NCI-H1417 treated with DMSO at 0.1 percent for 48 hours (cell line): ENCODE measurements at places on chromosomes 13 and 19.

DNA sequence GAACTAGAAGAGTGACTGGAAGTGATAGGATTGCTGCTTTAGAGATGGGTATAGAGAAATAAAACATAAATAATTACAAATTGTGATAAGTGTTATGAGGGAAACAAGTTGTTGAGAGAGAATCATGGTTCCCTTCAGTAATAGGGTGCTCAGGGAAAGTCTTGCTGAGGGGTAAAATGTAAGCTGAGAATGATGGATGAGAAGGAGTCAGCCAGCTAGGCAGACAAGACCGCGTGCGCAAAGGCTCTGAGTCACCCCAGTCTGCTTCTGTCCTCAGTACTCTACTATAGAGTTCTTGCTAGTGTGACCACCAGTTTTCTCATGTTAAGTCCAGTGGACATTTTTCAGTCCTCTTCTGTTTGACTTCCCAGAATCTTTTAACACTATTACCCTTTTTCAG is 39.5 kb downstream of the PCCA start:
- DNase-seq, result no peak

- DNase-seq, result no peak
Observed at GRCh38 chr19:45151320-45151719, 9.5 kb downstream of the NKPD1 start.

GRCh38 chr13:47148543-47148942 is 251.7 kb upstream of the HTR2A start:
- no peak for DNase-seq

DNA sequence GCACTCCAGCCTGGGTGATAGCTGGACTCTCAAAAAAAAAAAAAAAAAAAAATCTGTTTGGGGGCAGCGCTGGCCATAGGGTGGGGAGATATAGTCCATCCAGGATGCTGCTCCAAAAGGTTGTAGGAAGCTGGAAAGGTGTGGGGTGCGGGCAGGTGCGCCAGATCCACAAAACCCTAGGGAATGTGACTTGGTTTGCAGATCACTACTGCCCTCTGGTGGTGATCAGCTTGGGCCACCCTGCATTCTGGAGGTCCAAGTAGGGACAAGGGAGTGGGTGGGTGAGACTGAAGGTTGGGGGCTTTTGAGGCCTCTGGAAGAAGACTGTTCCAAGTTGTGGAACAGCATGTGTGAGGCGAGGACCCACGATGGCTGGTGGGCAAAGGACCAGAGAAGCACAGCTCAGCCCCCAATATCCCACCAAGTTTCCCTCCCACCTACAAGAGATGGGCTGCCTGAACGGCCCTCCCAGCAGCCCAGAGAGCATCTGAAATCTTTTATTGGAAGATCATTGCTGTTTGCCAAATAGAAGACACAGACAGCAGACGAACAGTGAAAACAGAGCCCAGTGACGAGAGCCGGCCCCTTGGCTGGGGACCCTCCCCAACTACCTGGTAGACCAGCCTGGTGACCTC is 10.4 kb upstream of the TYK2 start:
- DNase-seq, result no peak

DNA sequence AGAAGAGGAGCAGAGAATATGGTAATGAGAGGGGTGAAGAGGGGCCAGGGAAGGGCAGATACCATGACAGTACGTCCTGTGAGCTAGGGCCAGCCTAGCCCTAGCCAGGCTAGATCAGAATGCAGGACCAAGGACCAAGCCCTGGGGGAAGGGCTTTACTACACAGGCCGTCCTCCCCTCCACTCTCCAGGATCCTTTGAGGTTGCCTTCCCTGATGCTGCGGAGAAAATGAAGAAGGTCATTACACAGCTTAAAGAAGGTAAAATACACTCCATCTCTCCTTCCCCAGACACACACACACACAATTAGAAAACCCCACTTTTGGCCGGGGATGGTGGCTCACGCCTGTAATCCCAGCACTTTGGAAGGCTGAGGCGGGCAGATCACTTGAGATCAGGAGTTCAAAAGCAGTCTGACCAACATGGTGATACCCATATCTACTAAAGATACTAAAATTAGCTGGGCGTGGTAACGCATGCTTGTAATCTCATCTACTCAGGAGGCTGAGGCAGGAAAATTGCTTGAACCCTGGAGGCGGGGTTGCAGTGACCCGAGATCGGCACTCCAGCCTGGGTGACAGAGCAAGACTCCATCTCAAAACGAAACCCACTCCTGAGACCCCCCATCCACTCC is 8.5 kb downstream of the SPACA6 start:
- no peak for DNase-seq

- no peak for DNase-seq
Observed at GRCh38 chr13:74251778-74252519, 117.7 kb upstream of the KLF12 start.

GRCh38 chr13:80881495-80881894 is 540.6 kb upstream of the SPRY2 start:
- DNase-seq, result no peak

DNA sequence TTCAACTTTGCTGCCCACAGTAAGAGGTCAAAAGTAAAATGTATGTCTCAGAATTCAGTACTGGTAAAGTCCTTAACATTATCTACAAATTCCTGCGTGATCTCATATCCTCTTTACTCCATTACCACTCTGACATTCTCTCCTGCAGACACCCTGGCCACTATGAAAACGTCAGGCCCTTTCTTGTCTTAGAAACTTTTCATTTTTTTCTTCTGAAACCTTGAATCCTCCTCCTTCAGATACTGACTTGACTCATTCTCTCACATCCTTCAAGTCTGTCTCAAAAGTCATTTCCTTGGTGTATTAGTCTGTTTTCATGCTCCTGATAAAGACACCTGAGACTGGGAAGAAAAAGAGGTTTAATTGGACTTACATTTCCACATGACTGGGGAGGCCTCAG is 262.3 kb downstream of the POU4F1 start:
- DNase-seq, result no peak

DNA sequence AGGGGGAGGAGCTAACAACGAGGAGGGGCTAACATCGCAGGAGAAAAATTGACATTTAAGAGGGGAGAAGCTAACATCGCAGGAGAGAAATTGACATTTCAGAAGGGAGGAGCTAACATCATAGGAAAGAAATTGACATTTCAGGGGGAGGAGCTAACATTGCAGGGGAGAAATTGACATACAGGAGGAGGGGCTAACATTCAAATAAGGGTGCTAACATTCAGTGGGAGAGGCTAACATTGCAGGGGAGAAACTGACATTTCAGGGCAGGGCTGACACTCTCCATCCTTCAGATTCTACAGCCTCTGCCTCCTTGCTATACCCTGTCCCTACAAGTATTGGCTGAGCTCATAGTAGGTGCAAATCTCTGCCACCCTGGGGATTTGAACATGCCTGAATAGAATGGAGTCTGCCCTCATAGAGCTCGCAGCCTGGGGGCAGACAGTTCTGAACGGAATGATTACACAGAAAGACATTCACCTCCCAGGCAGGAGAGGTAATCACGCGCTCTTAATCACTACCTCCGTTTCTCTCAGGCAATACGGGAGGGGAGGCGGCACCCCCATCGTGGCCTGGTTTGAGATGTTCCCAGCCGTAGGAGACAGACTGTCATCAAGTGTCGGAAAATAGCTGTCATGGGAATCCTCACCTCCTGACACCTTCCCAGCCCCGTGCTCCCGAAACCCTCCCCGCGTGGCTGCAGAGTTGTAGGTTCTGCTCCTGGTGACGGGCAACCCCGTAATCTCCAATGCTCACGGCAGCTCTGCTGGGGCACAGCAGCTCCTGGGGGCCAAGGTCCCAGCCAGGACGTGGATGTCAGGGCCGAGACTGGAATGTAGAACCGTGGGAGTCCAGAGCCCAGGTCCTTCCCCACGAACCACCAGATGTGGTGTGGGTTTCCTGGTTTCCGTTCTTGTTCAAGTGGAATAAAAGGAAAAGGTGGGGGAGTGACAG is 9.5 kb downstream of the GPR32 start:
- no peak for DNase-seq

- DNase-seq, result no peak
Observed at GRCh38 chr13:95948656-95949055, 104.5 kb downstream of the UGGT2 start.

DNA sequence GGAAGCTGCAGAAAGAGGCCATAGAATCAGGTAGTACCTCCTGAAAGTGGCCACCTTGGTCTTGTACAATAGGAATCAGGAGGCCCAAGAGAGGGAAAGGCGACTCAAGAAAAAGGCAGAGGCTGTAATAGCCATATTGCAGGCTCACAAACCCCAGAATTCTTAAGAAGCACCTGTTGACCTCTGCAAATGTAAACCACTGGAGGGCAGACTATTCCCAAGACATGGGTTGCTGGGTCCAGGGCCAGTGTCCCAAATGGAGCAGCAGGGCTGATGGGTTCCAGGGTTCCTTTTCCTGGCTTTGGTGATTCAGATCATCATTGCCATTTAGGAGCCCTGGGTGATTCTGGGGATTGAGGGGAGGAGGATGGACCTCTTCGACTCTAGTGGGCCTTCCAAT is 167.6 kb downstream of the B3GLCT start:
- DNase-seq, result no peak

DNA sequence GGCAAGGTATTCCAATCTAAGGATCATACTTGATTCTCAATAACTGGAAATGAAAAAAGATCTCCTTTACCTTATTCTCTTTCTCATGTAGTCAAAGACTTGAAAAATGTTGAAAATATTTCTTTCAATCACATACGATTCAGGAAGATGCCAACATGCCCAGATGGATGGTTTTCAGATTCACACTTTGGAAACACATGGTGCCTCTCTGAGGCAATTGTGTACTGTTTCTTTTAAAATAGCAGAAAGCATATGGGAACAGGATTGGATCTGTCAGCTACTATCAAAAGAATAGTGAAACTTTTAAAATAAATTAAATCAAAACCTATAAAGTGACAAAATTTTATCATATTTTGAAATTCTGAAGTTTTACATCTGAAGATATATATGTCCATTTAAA is 222.4 kb downstream of the SPRY2 start:
- no peak for DNase-seq

DNA sequence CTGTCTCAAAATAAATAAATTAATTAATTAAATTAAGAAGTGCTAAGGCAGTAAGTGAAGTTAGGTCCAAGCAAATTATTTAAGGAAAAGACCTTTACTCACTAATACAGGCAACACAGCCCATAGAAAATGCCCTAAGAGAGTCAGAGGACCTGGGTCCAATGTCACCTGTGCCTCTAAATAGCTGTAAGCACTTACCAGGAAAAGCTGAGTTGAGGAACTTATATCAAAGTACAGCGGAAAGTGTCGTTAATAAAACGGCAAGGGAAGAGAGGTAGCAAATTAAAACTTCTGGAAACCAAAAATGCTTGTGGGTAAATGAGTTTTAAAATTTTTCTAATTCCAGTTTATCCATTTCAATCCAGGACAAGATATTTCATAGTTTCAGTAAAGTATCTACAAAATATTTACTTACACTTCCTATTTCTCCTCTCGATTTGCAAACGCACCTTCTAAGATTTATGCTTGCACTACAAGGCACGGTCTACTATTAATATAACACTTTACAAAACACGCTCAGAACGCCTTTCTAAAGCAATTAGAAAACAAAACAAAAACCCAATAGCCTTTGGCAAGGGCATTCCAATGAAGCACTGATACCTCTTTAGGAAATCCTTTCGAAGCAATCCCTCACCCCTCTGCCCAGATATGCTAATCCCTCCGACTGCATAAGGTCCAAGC is 963 bp downstream of the VPS36 start:
- DNase-seq, result no peak

GRCh38 chr19:10653482-10653731 is 739 bp upstream of the ILF3 start:
- no peak for DNase-seq

DNA sequence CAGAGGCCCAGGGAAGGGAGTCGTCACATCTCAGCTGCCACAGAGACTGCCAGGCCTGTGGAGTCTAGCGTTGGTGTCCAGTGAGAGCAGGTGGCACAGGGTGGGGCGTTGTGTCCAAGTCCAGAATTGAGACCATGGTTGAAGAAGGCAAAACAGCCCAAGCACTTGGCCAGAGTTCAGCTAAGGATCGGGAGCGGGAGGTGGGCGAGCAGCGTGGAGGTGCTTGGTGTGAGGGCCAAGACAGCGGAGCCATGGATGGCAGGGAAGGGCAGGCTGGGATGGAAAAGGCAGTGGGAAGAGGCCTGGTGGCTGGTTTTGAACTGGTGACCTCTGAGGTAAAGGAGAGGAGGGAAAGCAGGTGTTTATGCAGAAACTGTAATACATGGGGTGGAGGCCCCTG is 8.0 kb downstream of the IGFLR1 start:
- no peak for DNase-seq

DNA sequence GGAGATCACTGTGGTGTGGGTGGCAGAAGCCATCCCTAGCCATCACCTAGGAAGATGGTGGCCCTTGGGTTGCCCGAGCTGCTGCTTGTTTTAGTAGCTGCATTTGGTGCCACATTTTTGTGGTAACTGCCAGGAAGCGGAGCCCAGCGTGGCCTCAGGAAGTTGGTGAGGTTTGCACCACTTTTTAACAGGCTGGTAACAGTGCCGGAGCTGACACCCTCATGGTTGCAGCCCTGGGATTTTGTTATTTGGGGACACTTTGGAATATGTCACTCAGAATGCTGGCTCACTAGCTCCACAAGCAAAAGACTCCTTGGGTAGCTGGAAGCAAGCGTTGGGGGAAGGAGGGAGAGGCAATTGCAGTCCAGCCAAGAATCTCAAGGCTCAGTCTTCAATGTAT is 22.1 kb downstream of the ACTN4 start:
- DNase-seq, result no peak

GRCh38 chr13:33994198-33994597 is 176.2 kb downstream of the RFC3 start:
- DNase-seq, result no peak

DNA sequence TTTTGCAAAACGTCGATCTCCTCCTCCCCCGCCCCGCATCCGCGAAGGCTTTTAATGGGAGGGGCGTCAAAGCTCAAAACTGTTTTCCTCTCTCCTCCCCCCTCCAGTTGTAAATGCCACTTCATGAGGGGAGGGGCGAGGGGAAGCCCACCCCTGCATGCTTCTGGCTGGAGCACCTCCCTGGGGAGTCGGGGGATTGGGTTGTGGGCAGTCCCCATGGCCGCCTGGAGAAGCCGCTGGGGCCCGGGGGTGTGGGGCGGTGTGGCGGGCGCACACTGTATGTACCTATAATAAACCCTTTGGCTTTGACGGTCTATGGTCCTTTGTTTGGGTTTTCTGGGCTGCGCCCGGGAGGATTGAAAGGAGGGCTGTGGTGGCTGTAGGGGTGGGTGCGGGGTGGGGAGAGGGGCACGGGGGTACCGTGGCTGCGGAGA is 505 bp upstream of the SHKBP1 start:
- no peak for DNase-seq

DNA sequence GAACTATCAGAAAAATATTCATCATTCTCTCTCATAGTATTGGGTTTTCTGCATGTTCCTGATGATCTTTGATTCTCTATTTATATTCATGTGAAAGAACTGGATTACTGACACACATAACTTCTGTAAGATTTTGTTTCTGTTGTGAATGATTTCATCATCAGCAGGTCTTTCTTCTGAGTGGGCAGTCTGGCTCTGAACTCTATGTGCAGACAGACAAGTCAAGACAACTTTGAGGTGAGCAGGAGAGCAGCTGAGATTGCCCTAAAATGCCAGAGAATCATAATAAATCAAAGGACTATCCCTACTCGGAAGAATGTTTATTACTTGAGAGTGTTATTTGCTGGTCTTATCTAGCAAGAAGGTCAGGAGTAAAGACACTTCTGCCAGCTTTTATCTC is 652.1 kb upstream of the GPC6 start:
- DNase-seq, result no peak

GRCh38 chr13:38941353-38941945 is 49.2 kb downstream of the STOML3 start:
- no peak for DNase-seq

- no peak for DNase-seq
Observed at GRCh38 chr19:14062558-14062855, 631 bp upstream of the PALM3 start.

- no peak for DNase-seq
Observed at GRCh38 chr13:71274923-71275608, 591.9 kb downstream of the DACH1 start.
